ENCODE measurements at places on chromosomes 12 and 14.

DNA sequence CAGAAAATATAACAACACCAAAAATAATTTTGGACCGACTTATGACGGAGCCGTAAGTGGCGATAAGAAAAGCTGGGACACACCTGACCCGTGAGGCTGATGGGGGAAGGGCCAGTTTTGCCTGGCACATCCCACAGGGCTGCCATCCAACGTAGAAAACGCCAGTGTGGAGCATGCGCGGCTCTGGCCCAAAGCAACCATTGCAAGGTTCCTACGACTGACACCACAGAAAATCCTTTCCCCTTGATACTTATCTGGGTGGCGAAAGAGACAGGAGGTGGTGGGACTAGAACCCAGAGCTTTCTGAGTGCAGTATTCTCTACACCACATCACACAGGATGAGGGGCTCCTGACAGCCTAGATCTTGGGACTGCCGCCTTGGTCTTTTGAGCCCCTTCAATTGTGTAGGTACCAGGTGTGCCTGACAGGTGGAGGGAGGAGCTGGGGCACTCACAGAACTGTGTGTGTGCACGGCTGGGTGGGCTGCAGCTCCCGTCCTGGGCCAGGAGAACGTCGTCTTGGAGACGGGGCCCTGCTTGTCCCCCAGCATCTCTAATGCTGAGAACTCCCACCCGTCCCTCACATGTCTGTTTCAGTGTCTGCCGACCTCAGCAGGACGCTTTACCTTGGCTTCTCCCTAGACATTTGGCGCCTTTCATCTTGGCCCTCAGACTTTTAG, 17.4 kb upstream of the CACNA2D4 start:
- no peak for DNase-seq

DNA sequence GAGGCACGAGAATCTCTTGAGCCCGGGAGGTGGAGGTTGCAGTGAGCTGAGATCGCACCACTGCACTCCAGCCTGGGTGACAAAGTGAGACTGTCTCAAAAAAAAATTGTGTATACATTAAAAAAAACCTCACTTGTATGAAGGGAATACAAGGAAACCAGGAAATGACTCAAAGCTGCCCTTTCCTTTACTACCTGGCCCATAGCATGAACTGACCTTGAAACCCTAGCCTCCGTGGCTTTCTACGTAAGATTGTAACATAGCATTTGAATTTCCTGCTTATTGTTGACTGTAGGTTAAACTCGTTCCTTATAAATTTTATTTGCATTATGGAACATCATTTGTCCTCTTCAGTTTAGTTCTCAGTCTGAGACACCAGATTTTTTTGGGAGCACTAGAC, 9.1 kb upstream of the DDX47 start:
- no peak for DNase-seq

- DNase-seq = no peak
Observed at GRCh38 chr12:97630875-97631274, 168.3 kb downstream of the RMST start.

DNA sequence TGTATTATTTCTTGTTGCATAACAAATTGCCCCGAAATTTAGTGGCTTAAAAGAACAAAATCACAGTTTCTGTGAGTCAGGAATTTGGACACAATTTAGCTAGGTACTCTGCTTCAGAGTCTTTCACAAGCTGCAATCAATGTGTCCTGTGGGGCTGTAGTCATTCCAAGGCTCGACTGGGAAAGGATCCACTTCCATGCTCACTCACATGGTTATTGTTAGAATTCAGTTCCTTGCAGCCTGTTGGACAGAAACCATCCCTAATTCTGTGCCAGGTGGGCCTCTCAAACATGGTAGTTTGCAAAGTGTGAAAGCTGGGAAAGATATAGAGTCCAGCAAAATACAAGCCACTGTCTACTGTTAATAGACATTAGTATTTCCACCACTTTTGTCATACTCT, 59.7 kb upstream of the ARID2 start:
- no peak for DNase-seq

- no peak for DNase-seq
Observed at GRCh38 chr12:103691063-103691462, 104.0 kb downstream of the STAB2 start.

- DNase-seq = no peak
Observed at GRCh38 chr12:64044191-64044590, 177.9 kb downstream of the KICS2 start.

DNA sequence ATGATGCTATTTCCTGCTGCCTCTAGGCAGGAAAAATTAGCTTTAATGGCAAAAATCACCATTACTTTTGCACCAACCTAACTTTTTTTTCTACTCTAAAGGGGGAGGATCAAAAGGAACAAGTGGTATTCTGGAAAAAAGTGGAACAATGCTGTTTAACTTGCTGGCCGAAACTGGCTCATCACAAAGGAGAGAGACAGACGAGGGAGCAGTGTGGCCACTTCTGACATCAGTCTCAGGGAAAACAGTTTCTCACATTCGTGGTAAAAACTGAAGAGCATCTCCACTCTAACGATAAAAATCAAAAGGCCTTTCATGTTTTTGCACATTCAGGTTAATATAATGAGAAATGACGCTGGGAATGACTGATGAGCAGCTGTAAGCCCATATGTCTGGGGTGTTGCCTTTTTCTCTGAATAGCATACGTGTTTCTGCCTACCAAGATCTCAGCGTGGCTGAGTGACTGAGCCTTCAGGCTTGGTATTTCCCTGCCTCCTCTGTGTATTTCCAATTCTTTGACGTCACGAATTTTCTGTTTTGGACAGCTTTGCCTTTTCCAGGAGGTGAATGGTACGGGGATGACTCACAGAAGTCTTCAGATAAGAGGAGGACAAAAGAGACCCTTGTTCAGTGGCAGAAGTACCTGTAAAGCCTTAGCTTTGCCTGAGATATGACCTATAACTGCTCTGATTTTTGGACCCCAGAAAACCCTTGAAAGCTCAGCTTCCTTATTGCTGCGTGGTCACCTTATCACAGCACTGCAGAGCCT, 358.8 kb downstream of the GLT1D1 start:
- DNase-seq = no peak

DNA sequence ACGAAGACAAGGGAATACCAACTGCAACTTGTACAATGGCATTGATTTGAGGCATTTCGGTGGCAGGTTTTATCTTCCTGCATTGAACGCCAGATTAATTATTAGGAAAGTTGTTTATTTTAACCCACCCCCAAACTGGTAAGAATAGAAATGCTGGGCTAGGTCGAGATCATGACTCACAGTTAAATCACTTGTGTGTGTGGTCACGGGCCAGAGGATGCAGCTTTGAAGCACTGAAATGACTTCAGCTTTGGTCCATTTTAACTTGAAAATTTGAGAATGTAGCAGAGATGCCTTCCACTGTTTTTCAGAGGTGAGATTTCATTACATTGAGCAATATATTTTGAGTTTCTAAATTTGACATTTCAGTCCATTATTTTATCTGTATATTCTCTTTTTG, 23.6 kb upstream of the KCNH3 start:
- peak; percentile 30 for DNase-seq

GRCh38 chr12:62260733-62261683, 804 bp downstream of the USP15 start:
- no peak for DNase-seq

DNA sequence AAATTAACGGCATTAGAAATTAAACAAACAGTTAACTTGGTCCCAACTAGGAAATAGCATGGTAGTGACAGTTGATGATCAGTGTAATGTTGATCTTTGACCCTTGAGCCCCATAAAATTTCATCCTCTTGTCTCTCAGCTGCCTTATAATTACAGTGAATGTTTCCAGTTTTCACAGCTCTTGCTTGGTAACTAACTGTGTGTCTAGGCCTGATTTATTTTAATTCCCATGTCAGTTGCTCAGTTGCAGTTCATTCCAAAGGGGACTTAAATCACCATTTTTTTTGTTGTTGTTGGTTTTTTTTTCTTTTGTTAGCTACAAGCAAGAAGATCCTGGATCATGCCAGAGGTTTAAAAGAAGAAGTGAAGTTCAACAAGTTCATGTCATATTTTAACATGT, 1883.7 kb upstream of the FLRT2 start:
- no peak for DNase-seq

- DNase-seq = no peak
Observed at GRCh38 chr14:68380329-68380741, 412.5 kb downstream of the ZFP36L1 start.

DNA sequence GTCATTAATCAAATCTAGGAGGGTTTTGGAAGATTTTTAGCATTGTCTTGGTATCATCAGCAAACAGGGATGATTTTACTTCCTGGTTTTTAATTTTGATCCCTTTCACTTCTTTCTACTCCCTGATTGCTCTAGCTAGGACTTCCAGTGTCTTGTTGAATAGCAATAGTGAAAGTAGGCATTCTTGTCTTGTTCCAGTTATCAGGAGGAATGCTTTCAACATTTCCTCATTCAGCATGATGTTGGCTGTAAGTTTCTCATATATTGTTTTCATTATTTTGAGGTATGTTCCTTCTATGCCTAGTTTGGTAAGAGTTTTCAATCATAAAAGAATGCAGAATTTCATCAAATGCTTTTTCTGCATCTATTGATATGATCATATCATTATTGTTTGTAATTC, 244.2 kb upstream of the CLEC14A start:
- DNase-seq = no peak

GRCh38 chr12:130280231-130280630, 57.5 kb upstream of the PIWIL1 start:
- no peak for DNase-seq

DNA sequence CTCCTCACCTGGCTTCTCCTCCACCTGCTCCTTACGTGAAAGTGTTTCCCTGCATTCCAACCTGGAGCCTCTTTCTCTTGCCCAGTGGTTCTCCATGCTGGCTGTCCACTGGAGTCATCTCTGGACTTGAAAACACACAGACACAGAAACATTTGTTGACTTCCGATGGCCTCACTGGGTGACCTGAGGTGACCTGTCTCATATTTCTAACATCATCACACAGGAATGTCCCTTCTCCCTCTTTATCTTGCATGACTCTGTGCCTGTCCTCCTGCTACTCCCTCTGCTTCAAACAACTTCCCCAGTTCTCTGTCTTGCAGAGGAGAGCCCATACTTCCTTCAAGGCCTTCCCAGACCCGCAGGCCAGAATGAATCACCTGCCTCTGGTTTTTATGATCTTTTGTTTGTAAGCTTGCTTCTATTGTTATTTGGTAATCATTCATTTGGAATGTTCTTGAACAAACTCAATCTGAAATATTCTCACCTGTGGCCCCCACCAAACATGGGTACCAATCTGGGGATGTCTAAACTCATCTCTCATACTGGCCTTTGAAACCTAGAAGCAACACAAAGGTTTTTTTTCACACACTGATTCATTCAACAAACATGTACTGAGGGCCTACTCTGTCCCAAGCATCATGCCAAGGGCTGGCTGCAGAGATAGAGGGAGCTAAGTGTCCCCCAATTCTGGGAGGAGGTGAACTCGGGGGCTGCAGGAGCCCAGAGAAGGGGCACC, 9.7 kb upstream of the RIN3 start:
- no peak for DNase-seq

DNA sequence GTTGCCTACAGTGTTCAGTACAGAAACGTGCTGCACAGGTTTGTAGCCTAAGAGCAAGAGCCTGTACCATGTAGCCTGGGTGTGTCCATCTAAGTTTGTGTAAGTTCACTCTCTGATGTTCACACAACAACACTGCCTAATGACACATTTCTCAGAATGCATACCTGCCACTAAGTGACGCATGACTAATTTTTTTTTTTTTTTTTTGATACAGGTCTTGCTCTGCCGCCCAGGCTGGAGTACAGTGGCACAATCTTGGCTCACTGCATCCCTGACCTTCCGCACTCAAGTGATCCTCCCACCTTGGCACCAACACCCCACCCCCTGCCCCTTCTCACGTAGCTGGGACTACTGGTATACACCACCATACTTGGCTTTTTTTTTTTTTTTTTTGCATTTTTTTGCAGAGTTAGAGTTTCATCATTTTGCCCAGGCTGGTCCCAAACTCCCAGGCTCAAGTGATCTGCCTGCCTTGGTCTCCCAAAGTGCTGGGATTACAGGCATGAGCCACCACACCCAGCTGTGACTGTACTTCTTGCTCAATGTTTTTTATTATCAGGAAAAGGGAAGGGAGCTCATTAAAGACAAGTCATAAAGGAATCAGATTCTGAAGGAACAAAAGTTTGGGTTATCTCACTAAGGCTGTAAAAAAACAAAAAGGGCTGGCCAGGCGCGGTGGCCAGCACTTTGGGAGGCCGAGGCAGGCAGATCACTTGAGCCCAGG, 10.0 kb upstream of the CDC42BPB start:
- DNase-seq = no peak

DNA sequence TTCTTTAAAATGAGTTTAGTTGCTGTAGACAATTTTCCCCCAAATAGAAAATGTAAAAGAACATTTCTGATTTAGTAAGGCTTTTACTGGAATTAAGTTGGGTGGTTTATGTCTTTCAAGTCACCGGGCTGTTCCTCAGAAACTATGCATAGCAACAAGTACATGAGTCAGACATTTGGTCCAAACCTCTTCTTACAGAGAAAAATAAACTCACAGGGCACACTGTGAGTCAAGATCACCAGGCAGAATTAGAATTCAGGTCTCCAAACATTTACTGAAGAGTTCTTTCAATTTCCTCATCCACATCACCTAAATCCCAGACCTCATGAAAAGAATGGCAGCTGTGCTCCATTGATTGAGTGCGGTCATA, 476.1 kb upstream of the SOX5 start:
- no peak for DNase-seq

- no peak for DNase-seq
Observed at GRCh38 chr12:55965240-55965639, 602 bp downstream of the PMEL start.

- no peak for DNase-seq
Observed at GRCh38 chr12:30859226-30859625, 67.3 kb upstream of the TSPAN11 start.

GRCh38 chr14:36066636-36067035, 109.9 kb downstream of the PTCSC3 start:
- DNase-seq = no peak

GRCh38 chr14:100669468-100669867, 57.2 kb upstream of the DLK1 start:
- no peak for DNase-seq

GRCh38 chr14:55749201-55749812, 169.3 kb downstream of the KTN1 start:
- no peak for DNase-seq

DNA sequence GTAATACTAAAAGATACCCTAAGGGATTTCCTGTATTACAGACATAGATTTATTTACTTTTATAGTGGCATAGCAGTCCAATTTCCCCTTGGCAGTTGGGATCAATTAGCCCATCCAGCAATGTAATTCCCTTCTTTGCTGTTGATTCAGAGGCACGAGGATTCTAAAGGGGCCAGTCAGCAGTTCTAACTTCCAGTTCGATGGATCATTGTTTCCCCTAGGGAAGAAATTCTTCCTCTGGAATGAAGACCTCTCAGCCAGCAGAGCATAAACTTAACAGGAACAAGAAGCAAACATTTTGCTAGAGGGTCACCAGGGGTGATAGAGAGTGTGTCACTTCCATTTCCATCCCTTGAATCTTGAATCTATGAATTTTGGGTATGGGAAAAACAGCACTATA, 395.7 kb upstream of the NOVA1 start:
- DNase-seq = no peak

GRCh38 chr14:74579447-74580274, 32.4 kb downstream of the LTBP2 start:
- peak; percentile 47 for DNase-seq
